ENCODE measurements at places on chromosomes 1 and 21. TPM values are rescaled to one million over a fixed set of nuclear protein-coding genes. Genes with fewer than 3 reads are reported as not detected.

H6PD gene
- 22.9 TPM for total RNA-seq

C1orf226 gene
- total RNA-seq: 0.27 TPM

GPR37L1 gene
- under 0.01 TPM for total RNA-seq

TSACC gene
- total RNA-seq: not detected

S100A2 gene
- 0.27 TPM for total RNA-seq

PERM1 gene
- under 0.01 TPM for total RNA-seq

TSTD1 gene
- total RNA-seq: 76.2 TPM

PLA2G2F gene
- total RNA-seq: under 0.01 TPM

PRR9 gene
- total RNA-seq: not detected

FCRLB gene
- 0.54 TPM for total RNA-seq

FCN3 gene
- under 0.01 TPM for total RNA-seq

SMCP gene
- total RNA-seq: not detected

DDOST gene
- total RNA-seq: 277 TPM

MTARC2 gene
- 0.27 TPM for total RNA-seq

EPHA2 gene
- total RNA-seq: 0.54 TPM

CLCA4 gene
- total RNA-seq: not detected

ARHGAP29 gene
- total RNA-seq: 0.27 TPM

INKA2 gene
- 2.4 TPM for total RNA-seq

SAMSN1 gene
- total RNA-seq: 10.0 TPM

CRP gene
- not detected for total RNA-seq

LAPTM5 gene
- total RNA-seq: 352 TPM

SLAMF1 gene
- total RNA-seq: under 0.01 TPM

BLACAT1 gene
- total RNA-seq: not detected

MYOG gene
- total RNA-seq: not detected

RORC gene
- total RNA-seq: 0.54 TPM

SCAMP3 gene
- 55.7 TPM for total RNA-seq

NBPF12 gene
- 5.1 TPM for total RNA-seq

TMEM52 gene
- 0.27 TPM for total RNA-seq

EIF2D gene
- 75.4 TPM for total RNA-seq

SLC30A7 gene
- 14.5 TPM for total RNA-seq
